ENCODE measurements at places on chromosomes 7 and 10. TPM values are rescaled to one million over a fixed set of nuclear protein-coding genes. Genes with fewer than 3 reads are reported as not detected.

DNA sequence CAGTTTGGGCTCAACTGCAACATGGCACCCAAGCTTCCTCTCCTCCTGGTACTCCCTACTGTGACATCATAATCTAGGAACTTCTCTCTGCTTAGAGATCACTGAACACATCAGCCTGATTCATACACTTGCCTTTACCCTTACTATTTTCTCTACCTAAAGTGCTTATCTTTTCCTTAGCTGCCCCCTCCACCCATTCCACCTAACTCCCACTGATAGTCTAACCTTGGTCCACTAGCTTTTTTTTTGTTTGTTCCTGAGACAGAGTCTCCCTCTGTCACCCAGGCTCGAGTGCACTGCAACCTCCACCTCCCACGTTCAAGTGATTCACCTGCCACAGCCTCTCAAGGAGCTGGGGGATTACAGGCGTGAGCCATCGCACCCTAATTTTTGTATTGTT, 15.9 kb downstream of the CUL2 start:
- DNase-seq, result no peak

DNA sequence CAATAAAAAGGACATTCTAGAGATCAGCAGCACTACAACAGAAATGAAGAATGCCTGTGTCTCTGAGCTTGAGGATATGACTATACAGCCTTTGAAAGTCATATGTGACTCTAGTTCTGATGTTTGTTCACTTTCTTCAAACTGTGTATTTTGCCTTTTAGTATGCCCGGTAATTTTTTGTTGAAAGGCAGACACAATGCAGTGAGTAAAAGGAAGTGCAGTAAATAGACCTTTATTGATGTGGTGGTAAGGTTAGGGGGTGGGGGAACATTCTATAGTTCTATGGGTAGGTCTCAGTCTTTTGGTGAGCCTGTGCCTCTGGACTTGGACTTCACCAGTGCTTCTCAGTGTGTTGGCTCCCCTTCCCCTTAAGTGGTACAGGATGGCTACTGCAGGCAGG, 143.5 kb upstream of the CDC14C start:
- no peak for DNase-seq

GRCh38 chr10:83617692-83618545, 521.4 kb upstream of the GHITM start:
- no peak for DNase-seq

DNA sequence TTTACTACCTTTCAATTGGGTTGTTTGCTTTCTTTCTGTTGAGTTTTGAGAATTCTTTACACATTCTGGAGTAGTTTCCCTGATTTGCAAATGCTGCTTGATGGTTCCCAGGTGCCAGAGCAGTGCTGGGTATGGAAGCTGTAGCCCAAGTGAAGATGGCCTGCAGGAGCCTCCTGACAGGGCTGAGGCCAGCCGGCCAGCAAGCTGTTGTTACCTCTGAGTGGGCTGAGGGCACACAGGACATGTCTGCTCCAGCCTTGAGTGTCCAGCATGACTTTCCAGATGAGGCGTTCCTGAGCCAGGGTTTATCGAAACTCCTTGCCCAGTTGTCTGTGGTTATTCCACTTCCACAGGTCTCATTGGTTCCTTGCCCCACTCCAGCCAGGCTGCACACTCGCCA, 164.6 kb upstream of the TNS3 start:
- no peak for DNase-seq

The DDC gene
- total RNA-seq, result not detected

The UROS gene
- total RNA-seq, result 36.2 TPM

Measured in uterus (tissue), 4 donors.